ENCODE measurements at places on chromosomes 7 and 10.

DNA sequence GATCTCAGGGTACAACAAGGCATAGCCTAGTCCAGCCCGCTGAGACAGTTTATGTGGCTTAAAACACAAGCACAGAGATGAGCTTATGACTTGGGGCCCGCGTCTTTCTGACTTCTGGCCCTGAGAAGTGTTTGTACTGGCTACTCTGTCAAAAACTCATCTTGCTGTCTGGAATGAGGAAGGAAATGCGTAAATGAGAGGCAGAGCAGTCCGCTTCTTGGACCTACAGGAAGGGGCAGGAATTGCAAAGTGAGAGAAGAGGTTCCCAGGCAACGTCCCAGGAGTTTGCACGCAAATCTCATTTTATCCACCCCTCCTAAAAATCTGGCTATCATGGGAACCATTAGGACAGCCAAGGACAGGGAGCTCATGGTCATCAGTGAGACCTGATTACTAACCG is 5.5 kb downstream of the ANXA11 start:
- no peak for DNase-seq

- no peak for DNase-seq
Measured at GRCh38 chr10:86266446-86267242, 100.0 kb downstream of the GRID1 start.

DNA sequence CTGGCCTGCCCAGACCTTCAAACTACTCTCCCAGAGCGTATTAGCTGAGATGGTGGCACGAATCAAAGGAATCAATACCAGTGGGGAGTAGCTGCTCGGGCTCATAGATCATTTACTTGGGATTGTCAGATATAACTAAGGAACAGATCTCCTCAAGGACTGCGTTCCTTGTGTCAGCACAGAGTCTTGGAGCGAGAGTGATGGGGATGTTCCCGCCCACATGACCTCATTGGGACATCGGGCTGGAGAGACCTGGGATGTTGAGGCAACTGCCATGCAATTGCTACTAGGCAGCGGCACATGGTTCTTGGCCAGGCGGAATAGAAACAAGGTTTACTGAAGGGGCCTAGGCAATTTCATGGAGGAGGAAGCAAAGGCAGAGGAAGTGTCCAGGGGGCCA is 132.6 kb downstream of the FRMD4A start:
- no peak for DNase-seq

DNA sequence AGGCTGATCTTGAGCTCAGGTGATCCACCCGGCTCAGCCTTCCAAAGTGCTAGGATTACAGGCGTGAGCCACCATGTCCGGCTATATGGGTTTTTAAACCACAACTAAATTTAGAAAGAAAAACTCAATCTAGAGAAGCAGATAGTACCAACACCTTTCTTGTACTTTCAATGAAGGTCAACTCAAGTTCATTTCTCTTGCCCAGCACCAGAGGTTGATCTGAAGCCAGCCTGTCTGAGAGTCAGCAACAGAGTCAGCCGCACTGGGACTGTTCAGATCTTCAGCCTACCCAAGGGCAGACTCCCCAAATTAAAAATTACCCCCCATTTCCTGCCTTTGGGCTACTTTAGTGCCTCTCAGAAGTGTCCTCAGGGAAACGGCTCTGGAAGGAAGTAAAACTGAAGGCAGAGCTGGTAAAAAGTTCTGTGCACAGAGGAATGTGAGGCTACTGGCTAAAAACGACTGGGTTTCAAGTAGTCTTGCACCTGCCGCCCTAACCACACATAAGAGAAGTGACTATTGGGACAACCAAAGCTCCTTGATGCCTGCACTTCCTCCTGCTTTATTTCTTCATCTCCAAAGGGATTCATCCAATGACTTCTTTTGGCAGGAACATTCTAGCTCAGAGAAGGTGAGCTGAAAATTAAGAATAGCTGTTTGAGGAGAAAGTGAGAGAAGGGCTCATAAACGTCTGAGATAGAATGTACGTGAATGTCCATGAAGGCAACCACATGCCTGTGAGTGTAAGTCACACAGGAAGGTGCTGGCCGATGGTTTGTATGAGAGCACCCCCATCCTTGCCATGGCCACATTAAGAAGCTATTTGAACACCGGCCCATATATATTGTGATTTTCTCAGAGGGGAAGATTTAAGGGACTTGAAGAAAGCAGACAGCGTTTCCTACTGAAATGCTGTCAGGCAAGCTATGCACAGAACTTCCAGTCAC is 142.4 kb upstream of the PRR15 start:
- DNase-seq = no peak

DNA sequence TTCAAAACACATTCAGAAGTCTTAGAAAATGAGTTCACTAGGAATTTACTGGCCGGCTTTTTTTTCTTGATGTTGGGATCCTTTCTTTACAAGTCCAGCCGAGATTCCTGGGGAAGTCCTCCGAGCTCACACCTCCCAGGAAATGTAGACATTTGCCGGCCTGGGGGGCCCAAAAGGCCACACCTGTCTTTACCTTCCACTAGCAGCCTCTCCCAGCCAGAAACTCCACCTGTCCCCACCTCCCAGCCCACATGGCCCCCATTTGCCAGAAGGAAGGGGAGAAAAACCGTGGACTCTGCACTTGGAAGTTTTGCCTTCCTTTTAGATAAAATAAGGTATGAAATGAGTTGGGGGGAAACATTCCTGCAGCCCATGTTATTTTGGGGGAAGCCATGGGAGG is 27.6 kb upstream of the EMX2 start:
- DNase-seq = no peak

DNA sequence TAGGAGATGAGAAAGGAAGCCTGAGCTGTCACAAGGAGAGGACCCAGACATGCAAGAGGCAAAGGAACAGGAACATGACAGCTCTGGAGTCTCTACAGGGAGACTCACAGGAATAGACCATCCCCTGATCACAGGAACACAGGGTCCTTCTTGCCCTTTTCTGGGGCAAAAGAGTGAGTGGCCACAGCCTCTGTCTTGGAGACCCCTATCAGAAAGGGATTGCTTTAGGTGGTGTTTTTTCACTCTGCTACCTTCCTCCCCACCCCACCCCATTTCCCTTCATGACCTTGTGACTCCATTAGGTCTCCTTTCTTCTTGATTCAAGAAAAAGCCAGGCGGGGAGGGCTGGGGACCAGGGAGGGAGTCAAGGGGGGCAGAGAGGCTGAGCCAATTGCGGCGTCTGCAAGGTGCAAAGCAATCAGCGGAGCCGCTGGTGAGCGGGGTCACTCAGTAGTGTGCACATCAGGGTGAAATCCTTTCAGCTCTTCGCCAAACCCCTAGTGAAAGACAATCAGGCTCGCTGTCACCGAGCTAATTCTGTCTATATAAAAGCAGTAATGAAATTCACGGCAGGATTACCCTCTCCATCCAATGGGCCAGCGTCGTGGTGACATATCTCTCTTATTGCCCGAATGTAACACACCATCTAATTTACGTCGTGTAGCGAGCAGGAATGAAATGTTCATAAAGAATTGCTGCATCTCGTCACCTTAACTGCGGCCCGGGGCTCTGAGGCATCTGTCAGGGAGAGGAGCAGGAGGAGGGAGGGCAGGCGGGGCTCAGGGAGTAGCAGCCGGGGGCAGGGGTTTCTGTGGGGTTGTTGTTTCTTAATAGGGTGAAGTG is 31.5 kb upstream of the BTRC start:
- no peak for DNase-seq

Data from activated CD8-positive, alpha-beta memory T cell treated with anti-CD3 and anti-CD28 coated beads, Interleukin-2, amount 50 U/mL, for 4 hours (primary cell).